Caki2 (cell line): ENCODE measurements at places on chromosomes 3 and 15. TPM values are rescaled to one million over a fixed set of nuclear protein-coding genes. Genes with fewer than 3 reads are reported as not detected.

NPAP1 gene
- not detected in 2 replicates for total RNA-seq

GPR156 gene
- total RNA-seq: 0.93 TPM in 1 of 2 replicates, not detected in the other

GRCh38 chr15:74364936-74365597, 2.4 kb downstream of the CYP11A1 start:
- DNase-seq: no peak

LCMT2 gene
- total RNA-seq: 6.0 and 8.3 TPM in 2 replicates

KBTBD13 gene
- total RNA-seq: not detected in 2 replicates

- DNase-seq: no peak
Measured at GRCh38 chr3:167783781-167784180, 48.3 kb downstream of the SERPINI1 start.
